ENCODE measurements at places on chromosomes 4 and X.

DNA sequence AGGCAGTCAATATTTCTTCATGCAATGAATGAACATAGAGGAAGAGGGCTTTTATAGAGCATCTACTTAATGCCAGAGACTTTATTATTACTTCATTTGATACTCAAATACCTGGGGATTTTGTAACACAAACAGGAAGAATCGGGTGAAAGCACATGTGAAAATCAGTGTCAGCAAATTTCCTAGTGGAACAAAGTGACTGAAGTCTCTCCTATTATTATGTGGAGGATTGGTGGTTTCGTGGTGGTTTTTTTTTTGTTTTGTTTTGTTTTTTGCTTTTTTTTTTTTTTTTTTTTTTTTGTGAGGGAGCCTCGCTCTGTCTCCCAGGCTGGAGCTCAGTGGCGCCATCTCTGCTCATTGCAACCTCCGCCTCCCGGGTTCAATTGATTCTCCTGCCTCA is 207.0 kb downstream of the RRAGB start:
- no peak for DNase-seq

GRCh38 chr4:16809064-16809463 is 89.4 kb downstream of the LDB2 start:
- DNase-seq = no peak

GRCh38 chr4:3681191-3681590 is 85.0 kb upstream of the ADRA2C start:
- no peak for DNase-seq

GRCh38 chrX:108313669-108314068 is 124.6 kb downstream of the COL4A6 start:
- DNase-seq = peak; percentile 63

DNA sequence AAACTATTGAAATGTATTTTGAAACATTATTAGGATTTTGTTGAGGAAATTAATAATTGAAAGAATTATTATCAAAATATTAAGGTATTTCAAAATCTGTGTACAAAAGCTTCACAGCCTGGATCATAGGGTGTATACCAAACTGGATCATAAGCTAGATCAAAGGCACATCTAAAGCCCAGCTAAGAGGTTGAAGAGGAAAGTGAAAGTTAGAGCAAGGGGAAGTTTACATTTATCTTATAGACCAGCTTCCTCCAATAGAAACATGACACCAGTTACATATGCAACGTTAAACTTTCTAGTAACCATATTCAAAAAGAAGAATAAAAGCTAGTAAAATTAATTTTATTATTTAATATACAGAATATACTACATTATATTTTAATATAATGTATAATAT is 227.2 kb upstream of the BMP3 start:
- no peak for DNase-seq

DNA sequence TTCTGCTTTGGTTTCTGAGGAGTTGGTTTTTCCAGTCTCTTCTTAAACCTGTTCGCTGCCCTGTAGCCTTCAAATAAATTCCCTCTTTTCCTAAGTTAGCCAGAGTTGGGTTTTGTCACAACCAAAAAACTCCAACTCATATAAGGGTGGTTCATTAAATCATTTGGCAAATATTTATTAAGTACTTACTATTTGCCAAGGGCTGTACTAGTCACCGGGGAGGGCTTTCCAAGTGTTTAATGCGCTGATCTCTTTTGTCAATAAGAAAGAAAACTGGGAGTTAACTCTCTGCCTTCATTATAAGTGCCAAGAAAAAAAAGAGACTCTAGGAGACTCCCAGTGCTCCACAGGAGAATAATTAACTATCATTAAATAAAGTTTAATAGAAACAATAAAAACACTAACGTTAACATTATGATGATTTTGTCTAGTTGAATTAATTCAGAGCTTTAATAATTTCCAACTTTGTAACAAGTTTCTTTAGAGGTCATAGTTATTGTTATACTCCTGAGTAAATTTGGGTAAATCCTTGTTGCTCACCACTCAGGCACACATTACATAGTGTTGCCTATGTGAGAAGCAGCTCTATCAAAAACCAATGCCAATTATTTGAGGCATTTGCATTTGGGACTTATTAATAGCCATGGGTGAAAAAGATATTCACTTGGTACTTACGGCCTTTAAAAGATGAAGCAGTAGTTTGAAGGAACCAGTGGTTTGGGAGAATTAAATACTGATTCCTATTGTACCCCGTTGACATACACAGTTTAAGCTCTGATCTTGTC is 122.5 kb upstream of the TEX13D start:
- no peak for DNase-seq

DNA sequence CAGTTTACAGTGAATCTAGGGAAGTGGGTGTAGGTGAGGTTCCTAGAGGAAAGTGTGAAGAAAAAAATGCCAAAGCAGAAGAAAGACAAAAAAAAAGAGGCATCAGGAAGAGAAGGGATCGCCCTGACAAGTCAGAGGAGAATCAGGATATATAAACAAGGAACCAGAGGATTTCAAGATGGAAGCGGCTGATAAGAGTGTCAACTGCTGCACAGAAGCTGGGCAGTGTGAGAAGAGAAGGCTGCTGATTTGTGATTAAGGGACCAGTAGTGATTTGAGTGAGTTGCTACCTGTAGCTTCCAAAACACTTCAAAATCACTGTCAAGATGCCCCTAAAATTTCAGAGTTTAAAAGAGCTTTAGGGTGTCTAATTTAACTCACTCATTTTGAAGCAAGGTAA is 258.2 kb downstream of the PPP3CA start:
- no peak for DNase-seq

- DNase-seq = no peak
These were observed 91.1 kb downstream of the MSN start for GRCh38 chrX:65758505-65758904.

GRCh38 chr4:187127456-187127855 is 403.8 kb upstream of the FAT1 start:
- no peak for DNase-seq

DNA sequence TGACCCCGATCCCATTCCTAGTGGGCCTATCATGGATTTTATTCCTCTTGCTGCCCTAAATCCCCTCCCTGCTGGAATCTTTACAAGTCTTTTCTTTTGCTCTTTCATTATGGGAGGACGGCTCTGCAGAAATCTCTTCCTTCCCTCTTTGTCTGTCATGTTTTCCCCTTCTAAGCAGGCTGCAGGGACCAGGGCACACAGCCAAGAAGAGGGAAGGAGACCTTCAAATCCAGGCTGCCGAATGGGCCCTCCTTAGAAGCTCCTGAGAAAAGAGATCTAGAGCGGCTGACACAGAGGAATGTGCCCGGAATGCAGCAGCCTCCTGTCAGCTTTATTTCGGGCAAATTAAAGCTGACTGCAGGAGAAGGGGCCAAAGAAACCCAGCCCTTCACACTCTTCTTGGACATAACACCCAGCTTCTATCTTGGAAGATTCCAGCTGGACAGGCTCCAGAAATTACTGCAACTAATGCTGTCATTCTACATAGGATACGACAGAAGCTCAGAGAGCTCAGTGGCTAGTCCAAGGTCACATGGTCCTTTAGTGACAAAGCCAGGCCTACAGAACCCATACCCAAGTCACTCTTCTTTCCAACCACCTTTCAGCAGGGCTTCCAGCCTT is 187.8 kb upstream of the NHS start:
- DNase-seq = no peak

DNA sequence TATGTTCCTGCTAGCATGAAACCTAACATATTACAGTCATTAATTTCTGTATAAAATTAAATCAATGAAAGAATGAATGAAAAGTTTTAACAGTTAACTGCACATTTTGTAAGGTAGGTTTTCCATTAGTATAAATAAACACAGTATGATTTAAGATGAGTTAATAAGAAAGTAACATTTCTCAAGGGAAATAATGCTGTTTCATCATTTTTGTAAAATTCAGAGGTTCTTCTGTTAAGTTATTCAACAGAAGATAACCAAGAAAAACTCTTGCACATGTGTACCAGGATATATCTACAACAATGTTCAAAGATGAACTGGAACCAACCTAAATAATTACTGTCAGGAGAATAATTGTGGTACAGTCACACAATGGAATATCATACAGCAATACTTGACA is 88.6 kb downstream of the NEK1 start:
- no peak for DNase-seq

- DNase-seq = no peak
These were observed 220.2 kb downstream of the SOWAHB start for GRCh38 chr4:76677571-76678326.

GRCh38 chrX:71629467-71629866 is 11.2 kb upstream of the CXCR3 start:
- DNase-seq = no peak

GRCh38 chr4:11456401-11456800 is 27.7 kb upstream of the HS3ST1 start:
- no peak for DNase-seq

- DNase-seq = no peak
These were observed 9.9 kb upstream of the SCOC start for GRCh38 chr4:140363558-140363957.

- no peak for DNase-seq
These were observed 29.6 kb upstream of the KCNE5 start for GRCh38 chrX:109654516-109655109.

DNA sequence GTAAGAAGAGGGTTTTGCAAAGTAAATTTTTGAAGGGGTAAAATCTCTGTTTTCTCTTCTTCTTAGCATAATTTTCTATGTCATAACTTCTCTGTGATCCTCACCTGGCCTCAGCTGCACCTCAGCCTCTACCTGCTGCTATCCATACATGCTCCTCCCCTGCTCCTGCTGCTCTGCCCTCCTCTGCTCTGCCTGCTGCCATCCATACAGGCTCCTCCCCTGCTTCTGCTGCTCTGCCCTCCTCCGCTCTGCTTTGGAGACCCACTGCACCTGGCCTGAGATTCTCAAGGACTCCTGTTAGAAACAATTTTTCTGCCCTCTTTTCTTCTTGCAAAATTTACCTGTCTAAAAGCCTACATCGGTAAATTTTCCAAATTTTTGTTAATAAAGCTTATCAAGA is 388.6 kb upstream of the PITX2 start:
- no peak for DNase-seq

DNA sequence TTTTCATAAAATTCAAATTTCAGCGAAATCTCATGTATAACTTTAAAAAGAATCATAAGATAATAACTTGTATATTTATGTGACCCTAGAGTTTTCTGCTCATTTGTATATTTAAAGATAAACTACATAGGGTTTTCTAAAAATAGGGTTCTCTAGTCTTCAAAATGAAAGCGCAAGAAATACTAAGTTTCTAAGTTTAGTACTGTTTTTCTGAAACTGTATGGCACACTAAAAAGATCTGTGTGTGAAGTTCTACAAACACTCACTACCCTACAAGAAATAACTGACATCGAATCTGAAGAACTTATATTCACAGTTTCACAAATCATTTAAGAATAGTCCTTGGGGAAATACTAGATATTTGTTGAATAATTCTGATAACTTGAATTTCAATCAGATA is 38.7 kb upstream of the NDST4 start:
- DNase-seq = no peak

DNA sequence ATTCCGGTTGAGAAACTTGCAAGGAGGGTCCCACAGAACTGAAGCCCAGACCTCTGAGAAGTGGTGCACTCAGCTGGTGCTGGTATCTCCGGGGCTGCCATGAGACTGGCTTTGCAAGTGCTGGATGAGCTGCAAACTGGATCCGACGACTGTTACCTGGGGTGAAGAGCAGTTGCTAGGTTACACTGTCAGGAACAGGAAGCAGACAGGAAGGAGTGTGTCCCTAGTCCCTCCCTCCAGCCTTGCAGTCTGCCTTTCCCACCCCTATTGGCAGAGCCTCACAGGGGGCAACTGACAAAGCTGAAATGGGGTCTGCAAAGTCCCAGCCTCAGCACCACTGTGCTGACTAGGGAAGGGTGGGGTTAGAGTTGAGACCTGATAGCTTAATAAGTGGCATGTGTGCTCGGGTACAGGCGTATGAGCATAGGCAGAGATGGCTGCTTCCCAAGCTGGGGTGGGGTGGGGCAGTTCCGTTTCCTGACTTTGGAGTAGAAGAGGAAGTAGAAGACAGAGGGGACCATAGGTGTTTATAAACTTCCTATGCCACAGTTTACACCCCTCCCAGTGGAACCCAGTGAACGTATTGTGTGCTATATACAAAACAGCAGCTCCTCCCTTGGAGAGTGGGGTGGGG is 18.0 kb downstream of the PPEF1 start:
- DNase-seq = no peak

Measured in foreskin fibroblast (primary cell).